CD14-positive monocyte (primary cell): ENCODE measurements at places on chromosomes 3 and 15. TPM values are rescaled to one million over a fixed set of nuclear protein-coding genes. Genes with fewer than 3 reads are reported as not detected.

The RPS17 gene
- 619 TPM for polyA plus RNA-seq

The SPATA12 gene
- 0.10 TPM for polyA plus RNA-seq

The NR1I2 gene
- not detected for polyA plus RNA-seq

The SPINK8 gene
- polyA plus RNA-seq: not detected

The TMA7 gene
- 184 and 301 TPM in 2 replicates for polyA plus RNA-seq

The ZMYND10 gene
- polyA plus RNA-seq: 1.6 and 1.7 TPM in 2 replicates
